NCI-H2081 treated with DMSO at 0.1 percent for 48 hours (cell line): ENCODE measurements at places on chromosomes 7 and 10.

GRCh38 chr7:46397591-46397990 is 476.5 kb upstream of the IGFBP3 start:
- no peak for DNase-seq

DNA sequence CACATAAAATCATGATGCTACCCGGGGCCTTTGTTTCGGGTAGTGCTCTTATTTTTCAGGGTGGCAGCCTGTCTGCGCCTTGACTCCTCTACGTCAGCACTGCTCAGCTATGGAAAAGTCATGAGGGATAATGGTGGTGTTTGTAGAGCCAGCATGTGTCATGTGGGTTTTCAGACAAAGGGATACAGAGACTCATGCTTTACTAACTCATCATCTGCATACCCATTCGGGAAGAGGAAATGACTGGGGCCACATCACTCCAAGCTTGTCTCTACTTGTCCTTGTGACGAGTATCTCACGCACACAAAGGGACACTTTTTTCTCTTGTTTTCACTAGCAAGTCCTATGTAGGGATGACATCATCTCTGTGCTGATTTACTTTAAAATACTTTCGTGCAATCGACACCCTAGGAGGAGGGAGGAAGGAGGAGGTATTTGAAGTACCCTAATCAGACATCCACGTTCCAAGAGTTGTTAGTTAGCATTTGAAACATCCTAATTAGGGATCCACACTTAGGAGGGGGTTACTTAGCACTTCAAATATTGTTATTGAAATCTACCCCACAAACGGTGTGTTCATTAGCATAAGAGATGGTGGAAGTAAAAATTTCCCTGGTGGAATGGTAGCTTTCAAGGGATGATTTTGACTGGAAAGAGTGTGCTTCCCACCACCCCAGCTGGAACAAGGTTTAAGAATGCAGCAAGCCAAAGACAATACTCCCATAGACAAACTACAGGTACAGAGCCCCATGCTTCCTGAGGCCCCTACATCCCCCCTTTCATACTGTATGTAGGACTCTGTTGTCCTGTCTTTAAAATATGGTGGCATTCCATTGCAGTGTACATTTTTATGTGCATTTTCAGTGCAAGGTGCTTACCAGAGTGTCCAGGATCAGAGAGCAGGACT is 52.0 kb downstream of the THNSL1 start:
- no peak for DNase-seq

- DNase-seq, result no peak
Measured at GRCh38 chr7:47307311-47307710, 274.6 kb downstream of the TNS3 start.

GRCh38 chr10:14926722-14927416 is 27.0 kb downstream of the DCLRE1C start:
- no peak for DNase-seq

DNA sequence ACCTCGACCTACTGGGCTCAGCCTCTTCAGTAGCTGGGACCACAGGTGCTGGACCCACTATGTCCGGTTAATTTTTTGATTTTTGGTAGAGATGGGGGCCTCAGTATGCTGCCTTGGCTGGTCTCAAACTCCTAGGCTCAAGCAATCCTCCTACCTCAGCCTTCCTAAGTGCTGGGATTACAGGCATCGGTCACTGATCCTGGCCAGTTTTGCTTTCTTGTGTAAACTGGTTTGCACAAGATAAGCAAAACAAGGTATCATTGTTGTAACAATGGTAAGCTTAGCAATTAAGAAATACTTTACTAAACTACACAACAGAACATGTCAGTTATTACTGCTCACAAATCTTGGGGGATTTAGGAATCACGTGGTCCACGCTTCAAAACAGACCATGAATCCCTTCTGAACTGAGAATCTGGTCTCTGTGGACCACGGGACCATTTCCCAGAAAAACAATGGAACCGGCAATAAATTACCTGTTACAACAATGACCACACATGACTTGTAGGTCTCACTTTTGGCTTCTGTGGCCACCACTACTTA is 36.8 kb downstream of the RSU1 start:
- no peak for DNase-seq

DNA sequence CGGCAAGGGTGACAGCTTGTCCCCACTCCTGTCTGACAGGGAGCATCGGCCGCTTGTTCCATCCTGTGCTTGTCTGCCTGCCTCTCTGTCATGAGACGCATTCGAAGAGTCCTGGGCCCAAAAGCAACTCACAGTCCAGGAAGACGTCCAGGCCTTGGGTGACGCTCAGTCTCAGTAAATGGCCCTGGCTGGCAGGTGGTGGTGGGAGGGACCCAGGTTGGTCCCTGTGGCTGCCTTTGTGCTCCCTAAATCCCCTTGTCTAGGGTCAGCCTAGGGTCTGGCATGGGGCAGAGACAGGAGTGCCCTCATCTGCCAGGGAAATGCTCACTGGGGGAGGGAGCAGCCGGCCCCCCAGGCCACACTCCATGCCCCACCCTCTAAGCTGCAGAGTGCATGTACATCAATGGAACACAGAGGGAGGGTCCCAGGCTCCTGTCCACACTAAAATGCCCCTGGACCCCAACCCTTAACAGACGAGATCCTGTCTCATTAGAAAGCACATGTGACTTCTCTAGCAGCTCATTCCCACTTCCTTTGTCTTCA is 295.2 kb upstream of the ZNF32 start:
- DNase-seq, result no peak

GRCh38 chr10:110833941-110834628 is 37.6 kb upstream of the PDCD4 start:
- no peak for DNase-seq

DNA sequence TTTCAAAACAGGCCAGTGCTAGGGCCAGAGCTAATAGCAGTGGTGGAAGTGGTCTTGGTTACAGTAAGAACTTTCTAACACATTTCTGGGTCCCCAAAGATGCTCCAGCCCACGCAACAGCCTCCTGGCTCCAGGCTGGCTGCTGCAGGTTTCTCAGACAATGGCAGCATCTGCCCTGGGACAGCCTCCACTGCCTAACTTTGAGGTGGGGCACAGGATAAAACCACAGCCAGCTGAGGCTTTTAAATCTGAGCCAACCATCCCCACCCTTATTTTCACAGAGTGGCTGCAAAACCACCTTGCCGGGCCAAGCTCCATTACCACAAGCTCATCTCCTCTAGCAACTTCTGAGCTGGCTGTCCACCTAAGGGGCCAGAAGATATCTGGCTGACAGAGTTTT is 84.8 kb downstream of the FAM53B start:
- DNase-seq, result no peak

DNA sequence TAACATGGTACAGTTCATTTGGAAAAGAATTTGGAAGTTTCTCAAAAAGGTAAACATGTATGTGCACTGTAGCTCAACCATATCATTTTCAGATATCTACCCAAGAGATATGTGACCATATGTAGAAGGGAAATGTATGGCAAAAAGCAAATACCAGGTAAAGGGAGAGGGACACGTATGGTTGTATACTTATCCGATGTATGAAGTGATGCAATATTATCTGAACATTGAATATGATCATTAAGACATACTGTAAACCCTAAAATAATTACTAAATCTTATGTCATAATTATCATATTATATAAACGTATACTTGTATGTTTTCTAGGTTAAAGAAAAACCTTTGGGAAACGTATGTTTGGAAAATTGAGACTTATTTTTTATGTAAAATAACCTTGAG is 367.5 kb upstream of the KCND2 start:
- no peak for DNase-seq

DNA sequence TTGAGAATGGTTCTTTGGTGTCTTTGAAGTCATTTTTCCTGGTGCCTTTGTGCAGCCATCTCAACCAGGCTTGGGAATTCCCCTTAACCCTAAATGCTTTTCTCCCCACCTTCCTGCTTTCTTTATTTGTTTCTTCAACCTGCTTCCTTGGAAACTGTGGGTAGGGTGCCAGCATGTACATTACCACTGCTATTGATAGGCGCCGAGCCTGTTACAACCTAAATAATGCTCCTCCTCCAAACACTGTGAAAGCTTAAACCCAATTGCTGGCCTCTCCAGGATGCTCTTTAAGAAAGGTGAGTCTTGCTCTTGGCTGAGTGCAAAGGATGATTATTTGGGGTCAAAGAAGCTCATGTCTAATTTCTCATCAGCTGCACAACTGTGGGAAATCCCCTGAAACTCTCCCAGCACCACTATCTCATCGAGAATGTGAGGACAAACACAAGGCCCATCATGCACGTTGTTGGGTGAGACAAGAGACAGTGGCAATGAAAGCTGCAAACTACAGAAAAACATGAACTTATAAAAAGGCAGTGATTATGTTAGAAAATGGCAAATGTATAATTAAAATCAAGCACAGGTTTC is 285.5 kb upstream of the IGFBP3 start:
- DNase-seq, result no peak

DNA sequence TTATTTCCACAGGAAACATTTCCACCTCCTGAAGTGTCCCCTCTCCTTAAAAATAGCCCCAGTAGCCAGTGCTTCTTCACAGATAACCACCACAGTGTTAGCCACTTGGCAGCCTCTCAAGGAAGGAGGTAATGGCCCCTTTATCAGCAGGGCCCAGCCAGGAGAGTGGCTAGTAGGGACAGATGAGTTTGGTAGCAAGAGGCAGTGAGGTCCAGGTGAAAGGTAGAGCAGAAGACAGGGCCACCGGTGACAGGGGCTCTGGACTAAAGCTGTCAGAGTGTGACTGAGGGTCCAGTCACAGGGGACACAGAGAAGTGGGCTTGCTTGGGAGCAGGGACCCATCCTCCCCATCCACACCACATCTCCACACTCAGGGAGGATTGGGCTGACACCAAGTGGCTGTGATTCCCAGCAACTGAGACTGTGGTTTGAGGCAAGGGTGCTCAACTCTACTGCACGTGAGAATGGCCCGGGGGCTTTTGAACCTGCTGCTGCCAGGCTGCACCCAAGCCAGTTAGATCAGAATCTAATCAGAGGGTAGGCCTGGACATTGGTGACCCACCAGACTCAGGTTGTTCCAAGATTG is 52.2 kb downstream of the C10orf120 start:
- DNase-seq, result no peak

DNA sequence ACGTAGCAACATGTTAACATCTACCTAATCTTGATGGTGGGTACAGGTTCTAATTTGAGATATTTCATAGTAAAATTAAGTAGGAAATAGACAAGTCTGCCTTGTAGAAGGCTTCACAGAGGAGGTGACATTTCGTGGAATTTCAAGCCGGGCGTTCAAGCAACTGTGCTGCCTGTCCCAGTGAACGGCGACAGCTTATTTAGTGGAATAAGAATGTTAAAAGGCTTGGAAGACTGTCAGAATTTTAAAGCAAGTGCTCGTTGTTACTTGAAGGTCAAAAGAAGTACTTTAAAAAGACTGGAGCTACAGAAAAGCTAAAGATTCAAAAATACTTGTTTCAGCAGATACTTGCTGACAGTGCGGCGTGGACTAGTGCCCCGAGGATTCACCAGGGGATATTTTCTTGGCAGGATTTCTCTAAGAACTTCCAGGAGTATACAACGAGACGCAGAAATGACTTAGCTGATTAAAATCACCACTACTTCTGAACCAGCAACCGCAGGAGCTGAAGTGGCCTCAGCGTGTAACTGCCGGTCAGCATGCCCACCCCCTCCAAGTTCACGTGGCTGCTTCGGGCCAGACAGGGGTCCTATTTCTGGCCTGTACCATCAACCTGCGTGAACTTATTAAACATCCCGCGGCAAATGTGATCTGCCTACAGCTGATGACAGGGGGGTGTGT is 46.5 kb downstream of the CTBP2 start:
- no peak for DNase-seq

DNA sequence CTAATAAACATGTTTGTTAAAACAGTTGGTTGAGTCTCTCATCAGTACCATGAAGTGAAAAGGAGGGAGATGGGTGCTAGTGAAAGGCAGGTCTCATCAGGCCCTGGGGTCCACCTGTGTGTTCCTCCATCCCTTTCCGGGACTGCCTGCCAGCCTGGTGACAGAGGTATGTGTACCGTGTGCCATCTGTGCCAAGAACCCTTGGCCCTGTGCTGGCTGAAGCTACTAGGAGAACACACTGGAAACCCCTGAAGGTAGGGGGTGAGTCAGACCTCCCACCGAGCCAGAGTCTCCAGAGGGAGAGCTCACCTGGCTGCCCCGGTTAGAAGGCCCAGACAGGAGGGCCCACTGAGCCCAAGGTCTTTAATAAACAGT is 2.3 kb downstream of the DDIT4 start:
- DNase-seq, result peak; percentile 29

- DNase-seq, result no peak
Measured at GRCh38 chr7:945556-946255, 8.8 kb downstream of the ADAP1 start.

GRCh38 chr7:155745737-155746136 is 66.5 kb downstream of the SHH start:
- no peak for DNase-seq
